ENCODE measurements at places on chromosomes 2 and 18.

DNA sequence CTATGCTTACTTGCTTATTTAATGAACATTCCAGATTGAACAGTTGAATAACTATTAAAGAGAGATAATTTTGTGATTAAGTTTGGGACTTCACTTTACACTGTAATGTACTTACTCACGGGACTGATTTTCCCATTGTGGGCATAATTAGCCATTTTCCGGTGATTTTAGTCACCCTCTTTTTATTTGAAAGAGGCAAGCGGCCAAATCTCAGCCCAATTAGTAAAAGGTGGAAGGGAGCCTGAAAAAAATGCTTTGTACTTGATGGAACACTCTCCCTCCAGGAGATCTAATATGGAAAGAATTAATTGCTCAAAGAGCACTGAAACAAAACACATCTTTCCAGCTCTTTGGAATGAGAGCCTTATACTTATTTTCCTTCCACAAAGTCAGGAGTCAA lies 50.2 kb downstream of the CALCRL start:
- no peak for DNase-seq

DNA sequence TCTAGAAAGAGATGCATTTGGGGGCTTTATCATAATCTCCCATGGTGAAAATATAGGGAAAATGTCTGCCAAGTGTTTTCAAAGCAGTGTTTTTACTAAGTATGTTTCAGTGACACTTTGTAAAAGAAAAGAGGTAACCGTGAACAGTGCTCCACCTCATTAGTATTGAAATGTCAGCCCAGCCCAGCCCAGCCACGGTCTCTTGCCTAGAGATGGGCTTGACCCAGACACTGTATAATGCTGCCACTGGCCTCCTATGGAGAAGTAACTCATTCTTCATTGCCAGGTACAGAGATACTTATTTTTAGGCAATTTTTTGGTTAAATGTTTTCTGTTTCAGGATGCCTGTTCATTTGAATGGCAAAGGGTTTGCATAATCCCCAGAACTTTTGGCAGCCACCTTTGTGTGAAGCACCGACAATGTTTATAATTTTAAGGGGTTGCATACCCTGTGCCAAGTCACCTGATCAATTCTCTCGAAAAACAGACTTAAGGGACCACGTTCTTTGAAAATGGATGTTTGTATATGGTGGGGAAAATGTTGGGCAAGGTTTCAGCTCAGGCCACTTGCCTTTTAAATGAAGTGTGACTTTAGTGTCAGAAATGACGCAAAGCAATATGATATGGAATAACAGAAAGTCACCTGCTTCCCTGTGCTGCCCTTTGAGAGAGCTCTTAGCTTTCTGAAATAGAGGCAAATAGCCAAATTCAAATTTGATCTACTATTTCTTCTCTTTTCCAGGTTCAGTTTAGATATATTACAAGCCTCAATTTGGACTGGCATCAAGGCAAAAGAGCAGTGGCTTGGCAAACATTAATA lies 314.5 kb upstream of the RGPD4 start:
- DNase-seq, result no peak

GRCh38 chr2:136381722-136382633 lies 264.0 kb upstream of the CXCR4 start:
- no peak for DNase-seq

GRCh38 chr2:186780701-186781316 lies 68.2 kb downstream of the ZSWIM2 start:
- DNase-seq, result no peak

DNA sequence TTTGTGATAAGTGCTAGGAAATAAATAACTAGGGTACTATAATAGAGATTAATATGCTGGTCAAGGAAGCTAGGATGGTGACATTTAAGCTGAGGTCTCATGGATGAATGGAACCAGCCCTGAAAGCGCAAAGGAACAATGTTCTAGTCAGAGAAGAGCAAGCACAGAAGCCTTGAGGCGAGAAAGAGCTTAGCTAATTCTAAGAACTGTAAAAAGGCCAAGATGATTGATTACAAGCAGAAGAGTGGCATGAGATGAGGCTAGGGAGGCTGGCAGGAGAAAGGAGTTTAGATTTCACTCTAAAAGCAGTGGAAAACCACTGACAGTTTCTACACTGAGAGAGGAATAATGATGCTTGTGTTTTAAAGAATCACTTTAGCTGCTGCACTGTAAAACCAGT lies 3.4 kb upstream of the YIPF4 start:
- no peak for DNase-seq

DNA sequence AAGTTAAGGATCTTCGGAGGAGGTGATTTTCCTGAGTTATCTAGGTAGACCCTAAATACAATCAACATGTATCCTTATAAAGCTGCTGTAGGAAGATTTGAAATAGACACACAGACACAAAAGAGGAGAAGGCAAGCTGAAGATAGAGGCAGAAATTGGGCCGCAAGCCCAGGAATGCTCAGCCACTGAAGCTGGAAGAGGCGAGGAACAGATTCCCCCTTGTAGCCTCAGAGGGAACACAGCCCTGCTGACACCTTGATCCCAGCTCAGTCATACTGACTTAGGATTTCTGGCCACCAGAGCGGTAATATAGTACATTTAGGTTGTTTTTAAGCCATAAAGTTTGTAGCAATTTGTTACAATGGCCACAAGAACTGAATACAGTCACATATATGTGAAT lies 90.9 kb downstream of the ETAA1 start:
- DNase-seq, result no peak

DNA sequence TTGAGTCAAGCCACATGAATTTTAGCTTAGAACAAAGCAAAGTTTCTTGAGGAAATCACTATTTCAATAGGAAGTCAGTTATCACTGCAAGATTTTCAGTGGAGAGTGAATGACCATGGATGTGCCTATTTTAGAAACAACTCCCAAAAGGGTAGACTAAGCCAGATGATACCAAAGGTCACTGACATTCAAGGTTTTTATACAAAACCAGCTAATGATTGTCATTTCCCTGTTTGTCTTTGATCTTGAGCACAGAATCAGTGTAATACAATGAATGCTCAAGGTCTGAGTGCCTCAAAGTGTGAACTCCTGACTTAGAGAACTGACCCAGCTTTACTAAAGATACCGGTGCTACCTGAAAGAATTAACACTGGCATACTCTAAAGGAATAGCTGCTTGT lies 60.5 kb downstream of the CDH2 start:
- no peak for DNase-seq

Measured in BE2C (cell line).